ENCODE measurements at places on chromosomes 16 and 17. TPM values are rescaled to one million over a fixed set of nuclear protein-coding genes. Genes with fewer than 3 reads are reported as not detected.

DNA sequence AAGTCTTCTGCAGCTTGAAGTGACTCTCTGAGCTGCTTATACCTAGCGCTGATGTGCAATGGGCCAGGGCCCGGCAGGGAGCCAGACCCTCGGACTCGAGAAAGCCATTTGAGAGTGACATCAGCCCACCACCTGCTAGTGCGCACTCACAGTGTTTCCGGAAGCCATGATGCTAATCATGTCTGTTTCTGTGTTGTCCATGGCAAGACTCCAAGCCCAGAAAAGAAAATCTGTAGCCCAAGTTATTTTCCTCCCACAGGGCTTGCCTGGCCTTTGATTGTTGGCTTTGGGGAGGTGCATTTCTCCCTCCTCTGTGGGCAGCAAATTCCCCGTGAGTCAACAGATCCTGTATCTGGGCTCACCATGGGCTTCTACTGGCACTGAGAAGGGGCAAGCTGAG is 1.8 kb upstream of the CDRT4 start:
- peak; percentile 65 for DNase-seq

- no peak for DNase-seq
Measured at GRCh38 chr16:8855972-8856371, 12.8 kb downstream of the CARHSP1 start.

DNA sequence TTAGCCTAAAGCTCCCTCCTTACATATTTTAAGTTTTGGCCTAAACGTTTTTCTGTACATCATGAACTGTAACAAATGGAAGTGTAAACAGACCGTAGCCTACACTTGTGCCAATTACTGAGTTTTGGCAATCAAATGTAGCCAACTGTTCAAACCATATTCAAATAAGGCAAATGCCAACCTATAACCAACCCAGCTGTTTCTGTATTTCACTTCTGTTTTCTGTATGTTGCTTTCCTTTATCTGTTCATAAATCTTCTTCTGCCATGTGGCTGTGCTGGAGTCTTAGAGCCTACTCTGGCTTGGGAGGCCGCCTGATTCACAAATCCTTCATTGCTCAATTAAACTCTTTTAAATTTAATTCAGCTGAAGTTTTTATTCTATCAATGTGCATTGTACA is 6.9 kb upstream of the C16orf78 start:
- no peak for DNase-seq

- peak; percentile 59 for DNase-seq
Measured at GRCh38 chr16:82715833-82716232, 89.1 kb downstream of the CDH13 start.

DNA sequence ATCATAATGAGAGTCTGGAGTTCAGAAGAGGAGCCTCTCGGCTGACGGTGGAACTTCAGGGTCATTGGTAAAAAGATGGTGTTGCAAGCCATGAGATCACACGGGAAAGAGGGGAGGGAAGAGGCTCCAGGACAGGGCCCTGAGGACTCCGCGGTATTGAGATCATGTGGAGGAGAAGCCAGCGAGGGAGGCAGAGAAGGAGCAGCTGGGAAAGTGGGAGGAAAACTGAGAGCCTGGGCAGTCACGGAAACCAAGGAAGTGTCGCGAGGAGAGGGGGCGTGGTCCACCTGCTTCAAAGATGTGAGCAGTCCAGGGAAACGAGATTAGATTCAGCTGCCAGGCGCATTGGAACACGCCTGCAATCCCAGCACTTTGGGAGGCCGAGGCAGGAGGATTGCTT is 27.7 kb upstream of the SBK1 start:
- DNase-seq: no peak

DNA sequence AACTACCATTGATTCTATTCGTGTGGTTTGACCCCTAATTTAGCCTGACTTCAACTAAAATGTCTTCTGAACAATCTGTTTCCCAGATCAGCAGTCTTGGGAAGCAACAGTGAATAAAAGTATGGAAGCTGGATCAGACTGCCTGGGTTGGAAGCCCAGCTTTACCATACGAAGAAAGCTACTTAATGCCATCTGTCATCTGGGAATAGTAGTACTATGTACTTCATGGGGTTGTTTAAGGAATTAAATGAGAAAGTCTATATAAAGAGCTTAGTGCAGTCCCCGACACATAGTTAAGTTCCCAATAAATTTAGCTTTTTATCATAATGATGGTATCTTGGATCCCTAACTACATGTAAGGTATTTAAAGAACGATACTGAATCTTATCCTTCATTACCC is 151.5 kb upstream of the ERCC4 start:
- no peak for DNase-seq

GRCh38 chr17:43070872-43071271 is 45.8 kb downstream of the RND2 start:
- DNase-seq: no peak

- no peak for DNase-seq
Measured at GRCh38 chr16:53611179-53611696, 92.4 kb downstream of the RPGRIP1L start.

GRCh38 chr17:21287703-21288449 is 3.4 kb downstream of the MAP2K3 start:
- peak; percentile 95 for DNase-seq

GRCh38 chr17:38326996-38327792 is 16.6 kb downstream of the GPR179 start:
- no peak for DNase-seq

DNA sequence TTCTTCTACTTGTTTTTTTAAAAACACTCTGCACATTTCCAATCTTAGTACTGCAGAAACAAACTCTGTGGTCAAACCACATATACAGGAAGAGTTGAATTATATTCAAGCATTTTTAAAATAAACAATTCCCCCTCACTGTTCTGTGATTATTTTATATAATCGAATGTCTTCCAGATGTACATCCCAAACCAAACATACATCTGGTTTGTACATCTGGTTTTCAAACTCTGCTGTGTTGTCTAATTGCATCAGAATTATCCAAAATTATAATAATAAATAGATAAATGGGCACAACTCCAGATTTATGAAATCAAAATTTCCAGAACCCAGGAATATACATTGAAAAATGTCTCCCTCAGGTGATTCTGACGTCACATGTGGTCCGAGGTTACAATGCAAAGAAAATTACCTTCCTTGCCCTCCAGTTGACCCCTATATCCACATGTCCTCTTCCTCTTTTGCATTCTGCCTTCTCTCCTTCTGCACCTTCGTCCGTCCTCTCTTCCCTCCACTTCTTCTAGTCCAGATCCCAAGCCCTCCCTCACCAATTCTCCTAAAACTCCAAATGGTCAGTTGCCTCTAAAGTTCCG is 13.3 kb upstream of the CCDC144A start:
- no peak for DNase-seq

DNA sequence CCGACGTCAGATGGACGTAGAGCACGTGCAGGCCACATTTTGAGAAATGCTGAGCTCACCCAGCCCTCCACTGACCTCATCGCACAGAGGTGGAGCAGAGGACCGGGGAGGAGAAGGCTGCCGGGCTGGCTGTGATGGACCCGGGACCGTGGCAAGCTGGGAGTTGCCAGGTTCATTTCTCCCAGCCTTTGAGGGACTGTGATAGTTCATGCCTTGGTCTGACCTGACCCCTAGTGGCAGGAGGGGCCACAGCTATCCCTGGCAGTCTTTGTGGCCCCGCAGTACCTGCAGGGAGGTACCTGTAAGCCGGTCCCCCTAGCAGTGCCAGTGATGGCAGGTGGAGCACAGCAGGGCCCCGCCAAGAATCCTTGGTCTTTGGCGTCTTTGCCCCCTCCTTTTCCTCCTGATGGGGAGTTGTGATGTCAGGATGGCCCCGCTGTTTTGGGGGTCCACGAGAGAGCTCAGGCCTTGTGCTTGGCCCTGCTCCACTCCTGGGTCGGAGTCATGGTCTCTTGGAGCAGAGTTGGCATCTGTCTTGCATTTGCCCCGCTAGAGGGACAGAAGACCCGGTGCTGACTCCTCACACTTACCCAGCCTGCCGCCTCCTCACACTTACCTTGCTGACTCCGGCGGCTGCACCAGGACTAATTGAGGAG is 50.4 kb downstream of the OR1D5 start:
- DNase-seq: peak; percentile 53

- no peak for DNase-seq
Measured at GRCh38 chr17:80791758-80792284, 199.8 kb upstream of the CHMP6 start.

GRCh38 chr17:76331083-76331482 is 22.6 kb downstream of the PRPSAP1 start:
- DNase-seq: no peak

- no peak for DNase-seq
Measured at GRCh38 chr16:8861563-8862308, 7.1 kb downstream of the CARHSP1 start.

DNA sequence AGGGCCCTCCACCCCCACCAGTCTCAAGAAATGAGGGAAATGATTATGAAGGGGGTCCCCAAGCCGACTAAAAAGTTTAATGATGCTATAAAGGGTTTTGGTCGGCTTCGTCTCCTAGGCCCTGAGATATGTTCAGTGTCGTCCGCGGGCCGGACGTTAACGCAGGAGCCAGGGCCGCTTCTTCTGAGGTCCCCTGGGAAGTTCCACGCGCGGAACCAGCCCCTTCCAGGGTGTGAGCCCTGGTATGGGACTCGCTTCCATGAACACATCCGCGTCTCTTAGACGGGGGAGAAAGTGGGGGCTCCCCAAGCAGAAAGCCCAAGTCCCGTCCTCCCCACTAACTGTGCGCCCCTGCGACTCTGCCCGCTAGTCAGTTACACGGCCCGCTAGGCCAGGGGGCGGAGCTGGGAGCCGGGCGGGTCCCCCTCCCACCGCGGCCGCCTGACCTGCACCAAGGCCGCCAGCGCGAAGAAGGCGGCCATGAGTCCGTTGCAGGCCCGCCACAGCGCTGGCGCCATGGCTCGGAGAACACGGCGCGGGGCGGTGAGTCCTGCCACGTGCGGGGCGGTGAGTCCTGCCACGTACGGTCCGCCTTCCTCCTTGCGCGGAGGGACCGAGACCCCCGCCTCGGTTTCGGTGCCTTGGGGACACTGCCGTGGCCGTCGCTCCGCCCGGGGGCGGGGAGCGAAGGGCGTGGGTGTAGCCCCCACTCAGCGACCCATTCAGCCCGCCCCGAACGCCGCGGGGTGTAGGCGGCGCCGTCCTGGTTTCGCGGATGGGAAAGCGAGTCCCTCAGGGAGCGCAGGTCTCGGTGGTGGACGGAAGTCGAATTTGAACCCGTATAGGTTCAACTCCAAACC is at the start of gene TMEM220:
Gene TMEM220 (minus strand): TSS at position 690 of the 860 bp plus-strand sequence. CDS start 172 bp downstream, at position 518.
- peak; percentile 73 for DNase-seq

DNA sequence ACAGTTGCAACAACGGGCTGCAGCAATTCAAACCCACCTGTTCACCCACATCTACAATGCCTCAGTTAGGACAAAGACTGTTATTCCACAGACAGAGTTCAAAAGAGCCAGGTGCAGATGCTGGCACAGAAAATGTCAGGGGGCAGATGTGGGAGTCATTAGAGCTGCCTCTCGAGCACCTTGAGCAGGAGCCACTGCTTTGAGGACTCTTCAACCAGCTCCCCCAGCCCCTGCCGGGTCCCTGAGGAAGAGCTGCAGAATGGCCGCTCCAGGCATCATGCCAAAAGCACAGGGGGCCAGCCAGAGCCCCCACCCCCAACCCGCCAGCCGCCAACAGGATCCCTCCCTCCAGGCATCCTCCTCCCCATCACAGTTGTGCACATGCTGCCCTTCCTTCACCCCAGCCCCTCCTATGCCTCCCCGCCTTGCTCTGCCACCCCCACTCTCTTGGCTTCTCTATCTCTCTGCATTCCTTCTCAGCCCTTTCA is 20.8 kb downstream of the C17orf67 start:
- no peak for DNase-seq

- no peak for DNase-seq
Measured at GRCh38 chr17:59856859-59857794, 35.6 kb downstream of the TUBD1 start.

GRCh38 chr16:28108590-28109247 is 45.2 kb upstream of the GSG1L start:
- DNase-seq: no peak

GRCh38 chr17:18262641-18263040 is 2.2 kb downstream of the MIEF2 start:
- peak; percentile 50 for DNase-seq

- DNase-seq: peak; percentile 19
Measured at GRCh38 chr17:34579979-34580684, 750 bp downstream of the TMEM132E start.

DNA sequence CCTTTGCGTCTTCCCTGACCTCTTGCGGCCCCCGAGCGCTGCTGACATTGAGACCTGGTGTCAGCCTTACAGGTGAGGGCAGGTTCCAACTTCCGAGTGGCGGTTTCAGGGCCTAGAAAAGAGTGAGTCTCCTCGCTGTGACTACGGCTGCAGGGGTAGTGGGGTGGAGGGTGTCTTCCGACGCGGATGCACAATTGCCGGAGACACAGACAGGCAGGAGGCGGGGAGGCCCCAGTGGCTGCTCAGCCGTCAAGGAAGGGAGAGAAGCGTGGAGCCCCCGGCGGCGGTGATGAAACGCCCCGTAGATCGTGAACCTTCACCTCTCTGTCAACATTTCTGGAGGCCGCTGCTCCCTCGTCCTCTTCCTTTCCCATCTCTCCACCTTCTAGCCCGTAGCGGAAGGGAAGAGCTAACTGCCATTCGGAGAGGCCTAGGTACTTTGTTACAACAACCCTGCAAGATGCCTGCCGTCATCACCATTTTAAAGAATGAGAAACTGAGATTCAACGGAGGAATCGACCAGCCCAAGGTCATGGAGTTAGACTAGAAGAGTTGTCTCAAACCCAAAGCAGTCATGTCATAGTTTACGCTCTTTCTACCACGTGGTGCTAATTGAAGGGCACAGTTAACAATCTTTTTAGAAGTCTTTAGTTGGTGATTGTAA is 485 bp downstream of the DNAJA3 start:
- no peak for DNase-seq

- peak; percentile 49 for DNase-seq
Measured at GRCh38 chr17:16911141-16911937, 60.6 kb downstream of the TNFRSF13B start.

DNA sequence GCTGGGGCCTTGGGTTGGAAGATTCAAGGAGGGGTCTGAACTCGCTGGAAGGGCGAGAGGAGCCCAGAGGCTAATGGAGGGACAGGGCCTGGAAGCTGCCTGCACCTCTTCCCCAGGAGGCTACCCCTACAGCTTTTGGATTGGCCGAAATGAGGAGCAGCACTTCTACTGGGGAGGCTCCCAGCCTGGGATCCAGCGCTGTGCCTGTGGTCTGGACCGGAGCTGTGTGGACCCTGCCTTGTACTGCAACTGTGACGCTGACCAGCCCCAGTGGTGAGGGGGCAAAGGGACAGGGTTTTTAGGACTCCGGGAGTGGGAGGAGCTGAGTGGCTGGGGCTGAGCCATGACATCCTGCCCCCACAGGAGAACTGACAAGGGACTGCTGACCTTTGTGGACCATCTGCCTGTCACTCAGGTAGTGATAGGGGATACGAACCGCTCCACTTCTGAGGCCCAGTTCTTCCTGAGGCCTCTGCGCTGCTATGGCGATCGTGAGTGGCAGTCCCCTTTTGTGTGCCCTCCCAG is 8.8 kb downstream of the CNTNAP1 start:
- no peak for DNase-seq

GRCh38 chr16:54847207-54847606 is 83.5 kb upstream of the IRX5 start:
- DNase-seq: no peak

GRCh38 chr17:44001461-44001920 is 2.9 kb upstream of the NAGS start:
- no peak for DNase-seq

GRCh38 chr17:77496831-77497577 is 356.2 kb downstream of the SEC14L1 start:
- no peak for DNase-seq

Gene KCNJ18
- not detected for polyA plus RNA-seq

Gene OTOP2
- not detected for polyA plus RNA-seq

Gene ZFPM1
- 2.0 TPM for polyA plus RNA-seq

Gene CCNF
- polyA plus RNA-seq: 0.51 TPM

Gene VAC14
- polyA plus RNA-seq: 43.7 TPM

Gene TMEM235
- polyA plus RNA-seq: not detected

Gene KRTAP3-1
- not detected for polyA plus RNA-seq

Gene LPO
- not detected for polyA plus RNA-seq

Gene B9D1
- polyA plus RNA-seq: 11.6 TPM
